NCI-H446 treated with DMSO at 0.1 percent for 48 hours (cell line): ENCODE measurements at places on chromosomes 3 and 15.

- DNase-seq = no peak
These were observed 465.3 kb upstream of the CBLB start for GRCh38 chr3:106333911-106334618.

DNA sequence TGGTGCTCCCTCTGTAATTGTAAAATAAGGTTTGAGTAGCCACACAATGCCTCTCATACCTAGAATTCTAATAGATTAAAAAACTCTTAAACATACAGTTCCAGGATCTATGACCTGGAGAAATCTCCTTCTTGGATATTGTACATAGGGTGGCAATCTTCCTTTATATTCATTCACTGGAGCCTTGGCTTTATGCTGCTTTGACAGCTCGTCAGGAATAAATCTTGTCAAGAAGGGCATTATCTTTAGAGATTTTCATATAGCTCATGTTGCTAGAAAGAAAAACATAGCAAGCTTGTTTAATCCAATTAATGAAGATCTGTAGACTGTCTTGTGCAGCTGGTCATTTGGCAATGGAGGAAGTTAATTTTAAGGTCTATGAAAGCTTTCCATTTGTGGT is 131.1 kb downstream of the PYDC2 start:
- DNase-seq = peak; percentile 24

- no peak for DNase-seq
These were observed 18.2 kb upstream of the PLCL2 start for GRCh38 chr3:16866571-16866970.

- DNase-seq = no peak
These were observed 51.6 kb upstream of the CPOX start for GRCh38 chr3:98645039-98645438.

DNA sequence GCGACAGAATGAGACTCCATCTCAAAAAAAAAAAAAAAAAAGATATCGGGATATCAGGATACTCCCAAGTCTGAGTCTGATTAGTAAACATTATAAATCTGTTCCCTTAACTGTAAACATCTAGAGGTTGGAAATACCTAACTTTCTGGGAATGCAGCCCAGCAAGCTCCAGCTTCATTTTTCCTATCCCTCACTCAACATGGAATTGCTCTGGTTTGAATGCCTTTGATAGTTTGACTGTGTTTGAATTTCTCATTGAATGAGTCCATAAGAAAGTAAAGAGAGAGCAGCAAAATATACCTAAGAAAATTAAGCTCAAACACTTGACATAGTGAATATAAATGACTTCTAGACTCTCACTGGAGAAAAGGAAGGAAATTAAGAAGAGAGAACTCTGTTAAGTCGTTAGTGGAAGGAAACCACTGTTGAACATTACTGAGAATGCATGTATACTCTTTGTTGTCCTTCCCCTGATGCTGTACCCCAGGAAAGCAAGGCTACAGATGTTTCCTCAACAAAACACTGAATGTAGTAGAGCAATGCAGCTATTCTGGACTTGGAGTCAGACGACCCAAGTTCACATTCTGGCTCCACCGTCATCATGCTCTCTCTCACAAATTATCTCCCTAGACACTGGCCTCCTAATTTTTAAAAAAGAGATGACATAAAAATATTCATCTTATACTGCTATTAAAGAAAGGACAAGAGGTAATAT is 62.4 kb downstream of the CD200 start:
- no peak for DNase-seq

GRCh38 chr3:59422312-59422711 is 372.5 kb upstream of the CFAP20DC start:
- DNase-seq = no peak

DNA sequence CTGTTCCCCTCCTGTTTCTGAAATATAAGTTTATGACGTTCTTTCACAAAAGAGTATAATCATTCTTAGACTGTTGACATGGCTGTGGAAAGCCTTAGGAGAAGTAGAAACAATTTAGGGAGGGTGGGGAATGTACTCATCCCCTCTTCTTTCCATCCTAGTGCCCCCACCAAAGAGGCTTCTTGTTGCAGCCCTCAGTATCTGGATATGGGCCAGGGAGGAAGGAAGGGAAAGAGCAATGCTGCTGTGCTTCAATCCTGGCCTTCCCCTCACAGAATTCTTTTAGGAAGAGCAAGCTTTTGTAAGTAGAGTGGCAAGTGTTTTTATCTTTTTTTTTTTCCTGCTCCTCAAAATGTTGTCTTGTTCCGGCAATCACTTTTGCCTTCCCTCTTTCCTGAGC is 1.7 kb downstream of the INAFM2 start:
- no peak for DNase-seq

- DNase-seq = no peak
These were observed 594 bp downstream of the CRELD1 start for GRCh38 chr3:9934235-9934621.

DNA sequence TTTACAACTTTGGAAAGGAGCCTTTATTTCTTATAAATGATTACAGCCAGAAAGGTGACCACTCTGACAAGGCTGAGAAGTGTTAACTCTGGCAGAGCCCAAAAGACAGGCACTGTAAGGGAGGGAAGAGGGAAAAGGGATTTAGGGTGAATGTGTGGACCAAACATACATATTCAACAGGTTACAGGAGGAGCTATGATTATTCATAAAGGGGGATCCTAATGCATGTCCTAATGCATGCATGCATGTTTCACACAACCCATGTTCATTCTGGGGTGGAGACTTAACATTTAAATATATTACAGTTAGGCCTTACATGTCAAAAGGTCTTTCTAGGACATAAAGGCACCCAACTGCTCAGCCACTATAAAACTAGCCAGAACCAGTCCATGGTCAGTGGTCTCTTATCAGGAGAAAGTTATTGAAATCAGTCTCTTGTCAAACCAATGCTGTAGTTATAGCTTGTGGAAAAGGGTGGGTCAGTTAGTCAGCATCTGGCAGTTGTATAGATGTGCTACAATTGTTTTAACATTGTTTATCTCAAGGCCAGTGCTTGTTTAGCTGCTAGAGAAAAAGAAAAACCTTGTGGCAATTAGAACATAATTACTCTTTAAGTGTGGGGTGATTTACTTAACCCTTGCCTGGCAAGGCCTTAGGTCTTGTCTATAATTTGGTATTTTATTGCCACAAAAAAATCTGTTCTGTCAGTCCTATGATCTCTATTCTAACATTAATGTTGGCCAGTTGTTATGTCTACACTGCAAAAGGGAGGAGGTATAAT is 77.5 kb downstream of the RAD18 start:
- no peak for DNase-seq

DNA sequence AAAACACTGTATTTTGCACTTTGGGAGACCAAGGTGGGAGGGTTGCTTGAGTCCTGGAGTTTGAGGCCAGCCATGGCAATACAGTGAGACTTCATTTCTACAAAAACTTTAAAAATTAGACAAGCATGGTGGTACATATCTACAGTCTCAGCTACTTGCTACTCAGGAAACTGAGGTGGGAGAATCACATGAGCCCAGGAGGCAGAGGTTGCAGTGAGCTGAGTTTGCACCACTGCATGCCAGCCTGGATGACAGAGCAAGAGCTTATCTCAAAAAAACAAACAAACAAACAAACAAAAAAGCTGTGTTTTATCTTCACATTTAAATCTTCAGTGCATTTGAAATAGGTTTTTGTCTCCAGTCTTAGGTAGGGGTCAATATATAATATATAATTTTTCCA is 4.8 kb upstream of the SLC9C1 start:
- DNase-seq = no peak

DNA sequence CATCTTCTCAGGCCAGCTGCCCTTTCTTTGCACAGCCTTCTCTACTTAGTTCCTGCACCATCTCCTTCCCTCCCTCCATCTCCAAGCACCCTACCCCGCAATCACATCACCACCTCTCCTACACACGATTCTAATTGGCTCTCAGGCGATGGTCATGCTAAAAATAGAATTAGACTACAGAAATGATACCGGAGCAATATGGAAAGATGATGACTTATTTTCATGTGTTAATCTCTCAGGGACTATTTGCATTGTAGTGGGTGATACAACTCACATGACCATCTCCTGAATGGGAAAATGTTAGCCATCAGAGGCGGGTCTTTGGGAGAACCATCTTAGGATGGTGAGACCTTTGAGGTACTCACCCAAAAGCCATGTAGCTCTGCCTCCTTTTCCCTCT is 54.7 kb upstream of the PPARG start:
- no peak for DNase-seq

DNA sequence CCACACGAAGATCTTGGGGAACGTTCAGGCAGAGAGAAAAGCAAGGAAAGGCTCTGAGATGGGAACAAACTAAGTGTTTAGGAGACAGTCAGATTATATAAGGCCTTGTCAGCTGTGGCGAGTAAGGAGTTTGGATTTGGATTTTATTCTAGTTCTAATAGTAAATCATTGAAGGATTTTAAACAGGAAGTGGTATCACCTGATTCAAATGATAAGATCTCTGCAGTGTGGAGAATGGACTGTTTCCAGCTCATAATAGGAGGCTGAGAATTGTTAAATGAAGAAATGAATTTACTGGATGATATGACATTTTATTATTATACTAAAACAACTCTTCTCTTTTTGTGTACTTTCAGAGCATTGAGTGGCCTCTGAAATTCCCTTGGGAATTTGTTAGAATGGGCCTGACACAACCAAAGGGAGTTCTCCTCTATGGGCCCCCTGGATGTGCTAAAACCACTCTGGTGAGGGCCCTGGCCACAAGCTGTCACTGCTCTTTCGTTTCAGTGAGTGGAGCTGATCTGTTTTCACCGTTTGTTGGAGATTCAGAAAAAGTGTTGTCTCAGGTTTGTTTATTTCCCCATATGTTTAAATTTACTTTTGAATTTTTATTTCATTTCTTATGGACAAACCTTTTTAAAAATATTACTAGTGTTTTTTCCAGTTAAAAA is 36.0 kb upstream of the GATM start:
- DNase-seq = no peak

DNA sequence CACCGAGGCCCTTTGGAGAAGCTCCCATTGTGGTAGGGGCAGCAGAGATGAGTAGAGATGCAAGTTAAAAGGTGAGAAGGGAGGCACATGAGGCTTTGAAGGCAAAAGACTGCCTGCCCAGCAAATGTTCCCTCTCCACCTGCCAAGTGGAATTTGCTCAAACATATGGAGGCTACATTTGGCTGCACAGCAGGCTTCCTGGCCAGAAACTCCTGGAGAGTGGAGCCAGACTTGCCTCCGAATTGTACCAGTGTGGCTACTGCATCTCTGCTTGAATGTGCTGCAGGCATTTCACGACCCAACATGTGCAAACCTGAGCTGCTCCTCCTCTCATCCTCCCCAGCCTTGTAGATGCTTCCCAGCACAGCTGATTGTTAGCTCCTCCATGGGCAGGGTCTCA is 229.2 kb downstream of the ZNF621 start:
- DNase-seq = peak; percentile 75
